ENCODE measurements at places on chromosomes 11 and 22.

DNA sequence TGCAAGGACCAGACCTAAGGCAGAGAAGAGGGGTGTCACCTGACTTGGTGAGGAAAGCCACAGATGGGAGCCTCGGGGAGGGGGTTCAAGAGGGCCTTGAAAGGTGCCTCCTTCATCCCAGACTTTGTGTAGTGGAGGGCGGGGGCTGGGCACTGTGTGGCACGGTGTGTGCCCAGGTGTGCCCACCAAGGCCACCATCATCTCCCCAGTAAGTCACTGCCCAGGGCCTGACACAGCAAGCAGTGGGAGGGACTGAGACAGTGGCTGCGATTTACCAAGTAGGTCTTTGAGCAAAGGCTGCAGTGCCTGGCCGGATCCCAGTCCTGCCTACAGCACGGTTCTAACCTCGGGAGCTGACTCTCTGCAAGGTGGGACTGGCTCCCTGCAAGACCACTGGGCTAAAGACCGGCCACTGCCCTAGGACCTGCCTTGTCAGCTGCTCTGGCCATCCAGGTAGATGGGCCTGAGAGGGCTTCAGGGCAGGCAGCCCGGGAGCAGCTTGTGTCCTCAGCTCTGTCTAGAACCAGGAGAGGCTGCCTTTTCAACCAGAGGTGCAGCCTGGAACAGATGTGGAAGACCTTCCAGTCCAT is 1.4 kb downstream of the OSM start:
- no peak for DNase-seq

DNA sequence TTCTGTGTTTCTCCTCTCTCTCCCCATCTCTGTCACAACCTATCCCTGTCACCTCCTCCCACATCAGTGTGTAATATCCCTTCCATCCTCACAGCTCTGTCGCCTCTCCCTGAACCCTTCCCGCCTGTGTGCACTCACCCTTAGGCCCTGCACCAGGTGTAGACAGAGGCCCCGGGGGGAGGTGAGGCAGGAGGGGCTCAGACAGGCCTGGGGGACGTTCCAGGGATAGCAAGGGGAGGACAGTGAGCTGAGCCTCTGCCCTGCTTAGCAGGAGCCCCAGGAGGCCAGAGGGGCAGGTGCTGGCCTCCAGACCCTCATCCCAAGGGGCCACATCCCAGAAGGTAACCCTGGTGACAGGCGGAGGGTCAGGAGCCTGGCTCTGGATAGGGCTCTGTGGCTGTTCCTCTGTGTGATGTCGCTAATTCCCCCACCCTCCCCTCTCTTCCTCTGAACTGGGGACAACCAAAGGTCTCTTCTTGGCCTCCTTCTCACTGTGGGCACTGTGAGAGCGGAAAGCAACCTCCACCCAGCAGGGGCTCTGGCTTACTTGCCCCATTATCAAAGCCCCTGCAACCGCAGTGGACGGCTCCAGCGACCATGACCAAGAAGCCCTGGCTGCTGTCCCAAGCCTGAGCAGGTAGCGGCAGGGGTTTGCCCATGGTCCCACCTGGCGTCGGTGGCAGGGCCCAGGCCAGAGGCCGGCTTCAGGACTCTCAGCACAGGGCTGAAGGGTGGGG is 35.7 kb downstream of the KCNJ4 start:
- DNase-seq = no peak

DNA sequence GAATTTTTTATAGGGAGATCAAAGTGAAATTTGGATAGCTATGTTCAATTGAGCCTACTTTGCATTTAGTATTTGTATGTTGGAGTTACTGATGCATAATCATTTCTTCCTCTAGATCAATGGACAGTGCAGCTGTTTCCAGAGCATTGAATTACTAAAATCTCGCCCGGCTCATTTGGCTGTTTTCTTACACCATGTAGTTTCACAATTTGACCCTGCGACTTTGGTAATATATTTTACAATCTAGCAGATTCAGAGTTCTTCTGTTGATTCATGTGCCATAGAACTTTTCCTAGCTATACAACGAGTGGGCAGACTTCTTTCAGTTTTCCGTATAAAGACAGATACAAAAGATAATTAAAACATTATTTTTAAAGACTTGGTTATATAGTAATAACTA is 70.0 kb upstream of the GRIK4 start:
- no peak for DNase-seq

DNA sequence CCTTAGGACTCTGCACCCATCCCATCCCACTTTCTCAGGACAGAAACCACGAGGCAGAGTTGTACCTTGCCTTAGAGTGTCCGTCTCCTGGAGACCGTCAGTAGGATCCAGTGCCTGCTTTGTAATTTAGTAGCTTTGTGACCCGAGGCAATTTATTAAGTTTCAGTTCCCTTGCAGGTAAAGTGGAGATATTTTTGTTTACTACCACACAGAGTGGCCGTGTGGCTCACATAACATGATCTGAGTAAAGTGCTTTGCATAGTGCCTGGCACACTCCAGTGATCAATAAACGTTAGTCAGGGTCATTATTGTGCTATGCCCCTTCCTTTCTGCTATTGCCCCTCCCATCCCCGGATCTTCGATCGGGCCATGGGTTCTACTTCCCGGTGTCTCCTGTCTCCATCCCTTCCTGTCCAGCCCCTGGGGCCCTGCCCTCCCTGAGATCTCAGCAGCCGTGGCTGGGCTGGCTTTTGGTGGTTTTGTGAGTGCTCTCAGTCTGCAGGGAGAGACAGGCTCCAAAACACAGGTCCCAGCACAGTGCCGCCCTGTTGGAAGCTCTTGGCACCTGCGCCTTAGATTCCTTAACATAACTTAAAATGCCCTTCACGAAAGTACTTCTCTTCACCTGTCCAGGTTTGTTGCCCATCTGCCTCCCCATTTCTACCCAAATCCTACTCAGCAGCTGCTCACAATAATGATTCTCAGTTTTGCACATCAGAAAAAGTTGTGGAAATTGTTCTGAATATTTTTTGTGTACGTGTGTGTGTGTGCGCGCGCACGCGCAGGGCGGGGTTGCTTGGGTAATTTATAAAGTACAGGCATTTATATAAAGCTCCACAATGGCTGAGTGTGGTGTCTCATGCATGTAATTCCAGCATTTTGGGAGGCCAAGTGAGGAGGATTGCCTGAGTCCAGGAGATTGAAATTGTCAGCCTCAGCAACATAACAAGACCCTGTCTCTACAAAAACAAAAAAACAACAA is 753.7 kb downstream of the NTM start:
- DNase-seq = no peak

GRCh38 chr11:60242740-60243239 is at the start of gene MS4A4E:
MS4A4E (minus strand) TSS chr11:60243137; CDS start chr11:60230055, 13,082 bp downstream.
- no peak for DNase-seq

DNA sequence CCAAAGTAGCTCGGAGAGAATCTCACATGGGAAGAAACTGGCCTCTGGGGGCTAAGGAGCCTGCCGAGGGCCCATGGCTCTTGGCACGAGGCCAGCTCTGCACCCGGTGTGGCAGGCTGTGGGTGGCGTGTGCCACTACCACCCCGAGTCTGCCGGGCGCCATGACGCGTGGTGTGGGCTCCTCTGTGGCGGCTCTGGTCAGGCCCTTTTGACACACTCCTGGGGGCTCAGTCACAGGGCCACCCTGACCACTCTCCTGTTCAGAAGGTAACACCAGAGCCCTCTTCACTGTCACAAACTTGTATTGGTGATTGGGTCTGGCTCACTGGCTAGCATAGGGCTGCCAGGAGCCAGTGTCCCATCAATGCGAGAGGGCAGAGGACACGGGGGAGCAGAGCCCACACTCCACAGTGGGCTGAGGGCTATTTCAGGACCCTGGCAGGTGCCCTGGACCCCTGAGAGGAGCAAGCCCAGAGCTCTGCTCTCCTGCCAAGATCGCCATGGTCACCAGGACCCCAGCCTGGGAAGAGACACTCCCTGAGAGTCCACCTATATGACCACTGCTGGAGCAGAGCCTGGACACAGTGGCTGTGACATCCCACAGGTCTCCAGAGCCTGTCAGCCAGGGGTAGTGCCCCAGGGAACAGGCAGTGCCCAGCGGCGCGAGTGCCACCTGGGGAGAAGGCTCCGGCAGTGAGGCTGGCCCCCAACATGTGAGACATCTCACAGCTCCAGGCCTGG is 8.6 kb upstream of the PPM1F start:
- no peak for DNase-seq

- no peak for DNase-seq
Observed at GRCh38 chr11:46504817-46505613, 88.8 kb downstream of the AMBRA1 start.

DNA sequence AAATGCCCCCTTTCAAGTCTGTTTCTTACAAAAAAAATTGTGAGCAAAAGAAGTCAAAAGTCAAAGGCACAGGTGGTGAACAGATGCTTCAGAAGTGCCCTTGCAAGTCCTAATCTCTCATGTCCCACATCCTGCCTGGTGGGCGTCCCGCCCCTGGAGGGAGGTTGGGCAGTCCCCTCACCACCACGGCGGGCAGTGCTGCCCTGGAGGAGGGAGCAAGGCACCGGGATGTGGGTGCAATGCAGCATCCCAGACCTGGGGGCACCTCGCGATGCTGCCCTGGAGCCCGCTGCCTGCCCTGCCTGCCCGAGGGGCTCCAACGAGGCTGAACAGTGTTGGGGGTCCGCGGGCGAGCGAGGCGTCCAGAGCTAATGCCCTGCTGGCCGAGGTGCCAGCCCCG is 15.9 kb downstream of the MRGPRG start:
- no peak for DNase-seq

DNA sequence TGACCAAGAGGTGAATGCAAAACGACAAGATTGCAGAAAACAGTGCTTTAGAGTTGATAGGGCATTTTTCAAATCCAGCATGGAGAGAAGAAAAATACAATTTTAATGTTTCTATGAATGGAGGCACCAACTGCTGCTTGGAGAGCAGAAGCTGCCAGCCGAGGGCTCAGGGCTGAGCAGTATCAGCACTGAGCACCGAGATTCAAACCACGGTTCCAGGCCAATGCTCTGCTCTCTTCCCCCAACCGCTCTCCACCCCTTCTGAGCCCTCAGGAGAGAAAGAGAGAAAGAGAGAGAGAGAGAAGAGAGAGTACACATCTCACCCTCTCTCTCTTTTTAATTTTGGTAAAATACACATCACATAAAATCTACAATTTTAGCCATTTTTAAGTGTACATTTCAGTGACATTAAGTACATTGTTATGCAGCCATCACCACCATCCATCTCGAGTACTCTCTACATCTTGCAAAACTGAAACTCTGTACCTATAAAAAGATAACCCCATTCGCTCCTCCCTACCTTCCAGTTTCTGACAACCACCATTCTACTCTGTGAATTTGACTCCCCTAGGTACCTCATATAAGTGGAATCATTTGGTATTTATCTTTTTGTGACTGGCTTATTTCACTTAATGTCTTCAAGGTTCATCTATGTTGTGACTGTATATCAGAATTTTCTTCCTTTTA is 333.3 kb downstream of the MIAT start:
- DNase-seq = no peak

DNA sequence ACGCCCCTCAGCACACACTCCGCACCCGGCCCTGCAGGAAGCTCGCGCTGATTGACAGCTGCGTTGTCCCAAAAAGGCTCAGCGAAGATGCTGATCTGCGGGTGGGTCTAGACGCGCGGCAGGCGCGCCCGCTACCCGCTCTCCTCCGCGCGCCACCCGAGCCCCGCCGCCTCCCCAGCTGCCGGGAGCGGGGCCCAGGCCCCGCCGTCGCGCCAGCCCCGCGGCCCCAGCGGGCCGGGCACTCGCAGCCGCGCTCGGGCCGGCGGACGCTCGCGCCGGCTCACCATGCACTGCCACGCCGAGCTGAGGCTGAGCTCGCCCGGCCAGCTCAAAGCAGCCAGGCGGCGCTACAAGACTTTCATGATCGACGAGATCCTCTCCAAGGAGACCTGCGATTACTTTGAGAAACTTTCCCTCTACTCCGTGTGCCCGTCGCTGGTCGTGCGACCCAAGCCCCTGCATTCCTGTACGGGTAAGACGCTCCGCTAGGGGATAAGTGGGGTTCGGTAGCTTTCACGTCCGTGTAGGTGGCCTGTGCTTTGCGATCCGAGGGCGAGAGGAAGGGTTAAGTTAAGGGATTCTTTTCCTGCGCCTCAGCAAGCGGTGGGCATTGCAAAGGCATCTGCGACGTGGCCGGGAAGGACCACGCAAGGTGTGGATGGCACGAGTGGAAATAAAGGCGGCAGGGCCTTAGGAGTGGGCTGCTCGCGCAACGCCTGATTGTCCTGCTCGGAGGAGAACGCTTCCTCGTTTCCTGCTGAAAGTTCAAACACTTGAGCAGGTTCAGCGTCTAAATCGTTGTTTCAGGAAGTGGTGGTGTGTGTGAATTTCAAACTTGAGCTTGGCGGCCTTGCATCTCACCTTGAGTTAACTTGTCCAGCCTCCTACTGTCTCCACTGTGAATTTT is at the start of gene BARX2:
Gene BARX2, plus strand, starts transcription at position 98 of the 907 bp plus-strand sequence. Its CDS starts 188 bp downstream, at position 286.
- no peak for DNase-seq

- DNase-seq = no peak
Observed at GRCh38 chr11:74729397-74729796, 1.8 kb downstream of the CHRDL2 start.

- peak; percentile 70 for DNase-seq
Observed at GRCh38 chr22:50530877-50531545, 1.2 kb upstream of the TYMP start.

DNA sequence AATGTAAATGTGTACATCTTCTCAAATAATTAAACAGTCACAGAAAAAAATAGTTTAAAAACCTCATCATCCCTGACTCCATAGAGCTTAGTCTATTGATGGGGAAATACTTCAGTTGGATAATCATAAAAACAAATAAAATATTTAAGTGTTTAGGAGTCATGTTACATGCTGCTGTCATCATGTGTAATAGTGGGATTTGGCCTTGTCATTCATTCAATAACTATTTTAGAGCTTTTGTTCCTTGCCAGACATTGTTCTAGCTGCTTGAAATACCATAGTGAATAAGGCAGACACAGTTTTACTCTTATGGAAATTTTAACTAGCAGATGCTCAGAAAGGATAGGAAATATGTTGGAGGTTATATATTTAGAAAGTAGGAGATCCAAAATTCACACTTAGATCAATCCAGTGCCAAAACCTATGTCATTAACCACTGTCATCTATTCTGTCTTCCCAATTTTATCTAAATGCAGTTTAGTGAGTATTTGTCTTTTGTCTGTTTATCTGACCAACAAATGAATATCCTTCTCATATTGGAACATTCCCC is 324.7 kb downstream of the CASP12 start:
- no peak for DNase-seq

DNA sequence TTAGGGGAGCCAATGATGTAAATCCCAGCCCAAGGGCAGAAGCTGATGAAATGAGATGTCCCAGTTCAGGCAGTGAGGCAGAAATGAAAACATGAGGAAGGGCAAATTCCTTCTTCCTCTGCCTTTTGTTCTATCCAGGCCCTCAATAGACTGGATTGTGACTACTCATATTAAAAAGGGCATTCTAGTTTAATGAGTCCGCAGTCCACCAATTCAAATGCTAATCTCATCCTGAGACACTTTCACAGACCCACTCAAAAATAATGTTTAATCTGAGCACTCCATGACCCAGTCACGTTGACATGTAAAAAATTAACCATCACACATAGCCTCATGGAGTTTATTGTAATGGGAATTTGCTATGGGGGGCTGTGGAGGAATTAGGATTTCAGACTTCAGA is 717.9 kb downstream of the OPCML start:
- DNase-seq = no peak

GRCh38 chr11:118657709-118658428 is 21.6 kb downstream of the TREH start:
- no peak for DNase-seq

GRCh38 chr11:46251954-46252353 is 25.5 kb upstream of the CREB3L1 start:
- no peak for DNase-seq

Measured in stimulated activated CD8-positive, alpha-beta memory T cell treated with anti-CD3 and anti-CD28 coated beads, Interleukin-7, amount 100 ng/mL, for 24 hours (primary cell).